ENCODE measurements at places on chromosomes 5 and 9.
A peak's percentile ranks its signal among the peaks of the same experiment; 100 is the strongest.

- no peak for DNase-seq
Observed at GRCh38 chr9:131464354-131465000, 38.2 kb upstream of the POMT1 start.

- DNase-seq = no peak
Observed at GRCh38 chr5:103389846-103390245, 131.3 kb downstream of the MACIR start.

GRCh38 chr5:150454492-150455229 lies 5.1 kb upstream of the RPS14 start:
- DNase-seq = no peak

DNA sequence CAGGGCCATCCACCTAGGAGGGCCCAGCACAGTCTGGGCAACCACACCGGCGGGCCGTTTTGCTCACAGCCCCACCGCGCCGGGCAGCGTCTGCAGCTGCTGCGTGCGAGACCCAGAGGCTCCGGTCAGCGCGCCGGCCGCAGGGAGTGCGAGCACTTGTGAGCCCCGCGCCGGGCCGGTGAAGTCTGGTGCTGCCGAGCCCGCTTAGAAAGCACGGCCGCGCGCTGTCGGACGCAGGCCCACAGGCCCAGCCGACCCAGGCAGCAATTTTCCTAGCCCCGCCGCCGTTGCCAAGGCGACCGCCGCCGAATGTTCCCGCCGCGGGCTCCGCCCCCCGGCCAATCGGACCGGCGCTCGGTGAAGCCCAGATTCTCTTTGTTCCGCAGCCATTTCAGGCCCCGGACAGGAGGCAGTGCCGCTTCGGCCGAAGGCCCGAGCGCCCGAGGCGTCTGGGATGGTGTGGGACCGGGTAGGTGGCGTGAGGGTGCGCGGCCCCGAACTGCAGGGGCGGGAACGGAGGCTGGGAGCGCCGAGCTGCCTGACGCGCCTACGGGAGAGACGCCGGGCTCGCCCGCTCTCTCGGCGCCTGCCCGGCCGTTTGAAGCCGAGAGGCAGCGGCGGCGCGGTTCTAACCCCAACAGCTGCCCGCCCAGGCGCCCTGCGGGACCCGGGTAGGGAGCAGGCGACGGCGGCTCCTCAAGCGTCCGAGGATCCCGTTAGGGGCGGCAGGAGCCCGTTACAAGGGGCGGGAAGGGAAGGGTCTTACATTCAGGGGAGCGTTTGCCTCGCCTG lies at the start of gene TNPO1:
TSS of gene TNPO1 (plus strand) at position 378 of the 792 bp plus-strand sequence. CDS start at position 455, 77 bp downstream.
- peak; percentile 72 for DNase-seq

DNA sequence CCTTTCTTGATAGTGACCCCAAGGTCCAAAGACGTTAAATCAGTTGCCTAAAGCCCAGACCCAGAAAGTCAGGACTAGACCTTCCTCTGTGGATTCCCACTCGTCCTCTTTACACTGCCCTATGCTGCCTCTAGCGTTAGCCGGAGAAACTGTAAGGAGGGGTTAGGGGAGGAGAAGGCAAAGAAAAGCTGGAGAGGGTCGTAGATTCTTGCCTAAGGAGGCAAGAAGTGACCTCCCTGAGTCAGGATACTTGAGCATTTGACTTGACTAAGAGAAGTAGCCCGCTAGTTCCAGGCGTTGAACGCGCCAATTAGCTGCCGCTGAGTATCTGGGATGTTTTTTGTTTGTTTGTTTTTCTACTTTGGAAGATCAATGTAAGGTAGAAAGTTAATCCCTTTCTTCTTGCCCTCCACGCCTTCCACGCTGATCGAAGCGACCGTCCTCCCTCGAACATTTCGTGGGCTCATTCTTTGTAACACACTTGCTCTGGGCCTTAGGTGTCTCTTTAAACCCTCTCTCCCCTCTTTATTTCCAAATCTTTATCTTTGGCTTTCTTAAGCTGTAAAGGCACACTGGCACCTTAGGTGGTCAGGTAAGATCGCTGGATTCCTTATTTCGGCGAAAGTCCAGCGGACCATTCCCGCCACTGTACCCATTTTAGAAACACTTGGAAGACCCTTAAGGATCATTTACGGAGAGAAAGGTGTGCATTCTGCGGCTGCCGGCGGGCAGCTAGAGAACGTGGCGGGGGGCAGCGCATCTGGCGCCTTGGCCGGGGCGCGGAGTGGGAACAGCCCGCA lies 5.1 kb upstream of the RGMB start:
- DNase-seq = peak; percentile 22

DNA sequence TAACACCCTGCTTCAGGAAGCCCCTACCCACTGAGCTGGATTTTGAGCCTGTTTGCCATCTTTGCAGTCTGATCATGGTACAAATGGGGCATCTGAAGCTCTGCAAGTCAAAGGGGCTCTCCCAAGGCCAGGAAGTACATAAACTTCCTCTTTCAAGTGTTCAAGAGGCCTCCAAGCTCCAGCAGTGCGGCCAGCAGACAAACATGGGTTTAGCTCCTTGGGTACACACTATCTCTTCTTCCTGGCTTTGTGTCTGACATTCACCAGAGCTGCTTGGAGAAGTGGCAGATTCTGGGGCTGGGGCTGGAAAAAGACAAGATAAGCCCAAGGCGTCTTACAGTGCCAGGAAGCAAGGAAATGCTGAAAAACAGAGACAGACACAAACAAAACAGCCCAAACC lies 34.1 kb downstream of the LAMC3 start:
- no peak for DNase-seq

GRCh38 chr9:35406183-35406959 lies 83.5 kb upstream of the RUSC2 start:
- DNase-seq = no peak

DNA sequence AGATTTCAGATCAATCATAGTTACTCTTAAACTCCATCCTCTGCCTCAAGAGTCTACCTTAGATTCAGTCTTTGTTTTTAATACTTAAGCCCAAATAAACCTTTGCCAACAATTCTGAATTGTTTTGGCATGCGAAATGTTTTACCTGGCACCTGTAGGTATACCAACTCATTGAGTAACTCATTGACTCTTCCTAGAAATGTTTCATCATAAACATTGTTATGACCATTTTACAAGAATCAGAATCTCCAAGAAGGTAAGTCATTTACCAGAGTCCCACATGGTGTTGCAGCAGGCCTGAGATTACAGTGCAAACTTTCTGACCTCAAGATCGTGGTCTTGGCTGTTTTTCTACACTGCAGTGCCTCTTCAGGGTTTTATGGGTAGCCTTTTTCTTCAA lies 750.4 kb downstream of the BRINP1 start:
- no peak for DNase-seq

GRCh38 chr9:94622087-94622800 lies 17.1 kb downstream of the FBP1 start:
- DNase-seq = no peak

DNA sequence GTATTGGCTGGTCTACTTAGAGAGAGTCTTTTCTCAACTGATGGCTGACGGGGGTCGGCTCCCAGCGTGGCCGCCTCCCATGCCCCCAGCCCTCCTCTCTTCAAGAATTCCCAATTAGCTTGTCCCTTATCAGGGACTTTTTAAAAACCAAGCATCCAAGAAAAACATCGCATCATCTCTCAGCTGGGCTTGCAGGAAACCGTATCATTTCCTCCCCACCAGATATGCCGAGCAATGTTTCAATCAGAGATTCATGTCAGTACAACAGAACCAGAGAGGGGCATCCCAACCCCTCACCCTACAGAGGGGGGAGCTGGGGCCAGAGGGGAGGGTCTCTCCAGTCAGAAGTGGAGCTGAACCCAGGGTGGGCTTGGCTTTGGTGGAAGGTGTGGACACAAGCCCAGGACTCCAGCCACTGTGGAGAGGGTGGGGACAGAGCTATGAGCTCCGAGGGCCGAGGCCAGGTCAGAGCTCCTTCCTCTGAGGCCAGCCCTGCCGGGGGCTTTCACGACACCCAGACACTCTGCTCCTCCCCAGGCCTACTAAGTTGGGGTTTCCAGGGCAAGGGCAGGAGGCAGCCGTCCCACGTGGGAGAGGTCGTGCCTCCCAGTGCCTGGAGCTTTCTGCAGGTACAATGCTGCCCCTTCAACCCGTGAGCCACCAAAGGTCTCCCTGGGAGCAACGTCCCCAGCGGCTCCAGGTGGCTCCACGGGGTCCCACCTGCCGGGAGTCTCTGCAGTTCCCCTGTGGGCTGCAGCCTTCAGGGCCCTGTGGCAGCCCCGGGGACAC lies 39.0 kb upstream of the TMEM250 start:
- DNase-seq = no peak

- no peak for DNase-seq
Observed at GRCh38 chr9:19102181-19102630, 498 bp downstream of the HAUS6 start.

Data from NCI-H2171 treated with DMSO at 0.1 percent for 48 hours (cell line).